Right atrium auricular region (tissue), 2 donors: ENCODE measurements at places on chromosomes 2 and 18. TPM values are rescaled to one million over a fixed set of nuclear protein-coding genes. Genes with fewer than 3 reads are reported as not detected.

DNA sequence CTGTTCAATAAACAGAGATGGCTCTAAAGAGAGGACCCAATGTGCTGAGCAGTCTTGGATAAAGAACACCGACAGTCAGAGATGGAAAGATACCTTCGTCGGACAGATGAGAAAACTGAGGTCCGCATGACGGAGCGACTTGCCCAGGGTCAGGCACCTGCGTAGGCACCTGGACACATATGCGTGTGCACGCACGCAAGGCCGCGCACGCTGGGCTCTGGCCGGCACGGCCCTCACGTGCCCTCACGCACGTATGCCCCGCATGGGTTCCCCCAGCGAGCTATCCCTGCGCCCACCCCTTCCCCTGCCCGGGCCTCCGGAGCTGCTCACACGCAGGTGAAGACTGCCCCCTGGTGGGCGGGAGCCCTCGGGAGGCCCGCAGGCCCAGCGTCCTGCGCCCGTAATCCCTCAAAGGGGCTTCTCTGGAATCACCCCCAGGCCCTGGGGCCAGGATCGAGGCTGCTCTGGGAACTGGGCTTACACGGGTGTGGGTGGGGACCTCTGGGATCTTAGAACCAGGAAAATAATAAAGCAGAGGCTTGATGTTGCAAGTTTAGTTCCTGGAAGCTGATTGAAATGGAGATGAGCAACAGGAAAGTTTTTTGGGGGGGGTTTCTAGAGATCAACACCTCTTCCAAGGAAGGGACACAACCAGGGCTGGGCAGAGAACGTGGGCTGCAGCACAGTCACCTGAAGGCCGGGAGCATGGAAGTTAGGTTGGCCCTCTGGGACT is 246.3 kb downstream of the TNS1 start:
- H3K27ac ChIP-seq: no peak overlapping the region
- no peaks in the 10 kb centered on the region for H3K27me3 ChIP-seq
- no peak for DNase-seq
- peaks cover 6% of the 10 kb centered on the region for H3K36me3 ChIP-seq
- H3K4me3 ChIP-seq: no peak overlapping the region

GRCh38 chr2:196252408-196253115 is 81.2 kb upstream of the STK17B start:
- no peaks in the 10 kb centered on the region for H3K36me3 ChIP-seq
- H3K4me3 ChIP-seq: no peak overlapping the region
- no peaks in the 10 kb centered on the region for H3K27me3 ChIP-seq
- no peaks in the 10 kb centered on the region for H3K4me1 ChIP-seq
- H3K27ac ChIP-seq: no peak overlapping the region
- DNase-seq: no peak

DNA sequence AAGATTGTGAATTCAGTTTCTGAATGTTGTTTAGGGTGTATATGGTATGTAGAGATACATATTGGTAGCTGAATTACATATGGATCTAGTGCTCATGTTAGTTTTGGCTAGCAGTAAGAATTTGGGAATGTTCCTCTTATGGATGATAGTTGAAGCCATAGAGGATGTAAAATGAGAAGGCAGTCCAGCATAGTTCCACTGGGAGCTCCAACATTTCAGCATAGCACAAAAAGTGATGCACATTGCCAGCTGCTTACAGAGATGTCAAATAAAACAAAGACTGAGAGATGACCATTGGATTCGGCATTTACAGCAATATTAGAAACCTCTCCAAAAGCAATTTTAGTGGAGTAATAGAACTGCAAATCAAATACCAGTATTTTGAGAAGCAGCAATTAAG is 77.4 kb downstream of the EML4 start:
- H3K4me1 ChIP-seq: no peaks in the 10 kb centered on the region
- H3K27me3 ChIP-seq: no peaks in the 10 kb centered on the region
- no peaks in the 10 kb centered on the region for H3K36me3 ChIP-seq
- no peak for DNase-seq
- H3K4me3 ChIP-seq: no peak overlapping the region
- H3K27ac ChIP-seq: no peak overlapping the region

- H3K36me3 ChIP-seq: no peaks in the 10 kb centered on the region
- no peaks in the 10 kb centered on the region for H3K27me3 ChIP-seq
- no peak overlapping the region for H3K27ac ChIP-seq
- no peak for DNase-seq
- H3K4me3 ChIP-seq: no peak overlapping the region
- no peaks in the 10 kb centered on the region for H3K4me1 ChIP-seq
Measured at GRCh38 chr2:110818767-110819481, 86.6 kb downstream of the ACOXL start.

GRCh38 chr2:69122271-69122670 is 109.3 kb downstream of the ANTXR1 start:
- H3K4me3 ChIP-seq: no peak overlapping the region
- H3K27me3 ChIP-seq: no peaks in the 10 kb centered on the region
- no peaks in the 10 kb centered on the region for H3K36me3 ChIP-seq
- peaks cover 8% of the 10 kb centered on the region for H3K4me1 ChIP-seq

Gene RAB11FIP5
- total RNA-seq: 34.1 TPM

DNA sequence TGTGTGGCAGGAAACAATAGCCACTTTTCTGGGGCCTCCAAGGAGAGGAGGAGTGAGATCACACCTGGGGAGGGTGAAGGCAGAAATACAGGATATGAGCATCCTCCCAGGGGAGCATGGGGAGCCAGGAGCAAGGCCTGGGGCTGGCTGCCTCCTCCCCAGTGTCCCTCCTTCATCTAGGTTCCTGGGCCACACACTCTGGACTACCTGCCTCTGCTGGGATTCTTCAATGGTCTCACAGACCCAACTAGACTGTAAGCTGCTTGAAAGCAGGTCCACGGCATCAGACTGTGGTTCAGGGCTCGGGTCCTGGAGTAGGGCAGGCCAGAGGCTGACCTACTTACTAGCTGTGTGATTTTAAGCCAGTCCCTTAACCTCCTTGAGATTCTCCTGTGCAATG is 94.0 kb downstream of the MCFD2 start:
- no peak overlapping the region for H3K4me3 ChIP-seq
- H3K36me3 ChIP-seq: no peaks in the 10 kb centered on the region
- H3K27me3 ChIP-seq: no peaks in the 10 kb centered on the region
- no peak for DNase-seq
- H3K4me1 ChIP-seq: peaks cover 51% of the 10 kb centered on the region

DNA sequence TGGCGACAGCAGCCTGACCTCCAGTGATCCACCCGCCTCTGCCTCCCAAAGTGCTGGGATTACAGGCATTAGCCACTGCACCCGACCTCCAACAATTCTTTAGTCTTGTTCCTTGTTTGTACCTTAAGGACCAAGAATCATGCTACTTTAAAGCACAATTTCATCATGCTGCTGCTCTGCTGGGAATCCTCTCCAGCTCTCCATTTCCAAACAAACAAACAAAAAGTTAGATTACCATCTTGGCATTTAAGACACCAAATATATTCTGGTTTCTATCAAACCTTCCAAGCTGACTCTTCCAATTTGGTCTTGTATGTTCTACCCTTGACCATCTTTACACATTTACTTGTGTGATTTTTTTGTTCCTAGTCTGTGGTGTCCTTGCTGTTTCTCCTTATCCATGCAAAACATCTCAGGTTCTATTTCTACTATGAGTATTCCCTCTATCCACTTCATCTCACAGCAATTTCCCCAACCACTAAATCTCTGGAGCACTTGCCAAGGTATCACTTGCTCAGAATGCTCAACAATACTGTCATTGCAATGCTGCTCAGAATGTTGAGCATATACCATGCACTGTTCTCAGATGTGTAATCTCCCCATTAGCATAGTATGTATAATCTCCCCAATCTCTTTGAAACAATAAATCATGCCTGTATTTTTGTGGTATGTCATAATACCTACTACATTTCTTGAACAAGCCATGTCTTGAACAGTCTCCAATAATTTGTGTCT is 73.2 kb upstream of the GALNT5 start:
- DNase-seq: no peak
- no peak overlapping the region for H3K4me3 ChIP-seq
- H3K4me1 ChIP-seq: no peaks in the 10 kb centered on the region
- no peaks in the 10 kb centered on the region for H3K36me3 ChIP-seq
- no peak overlapping the region for H3K27ac ChIP-seq
- H3K27me3 ChIP-seq: no peaks in the 10 kb centered on the region

Gene GPR17
- total RNA-seq: not detected

DNA sequence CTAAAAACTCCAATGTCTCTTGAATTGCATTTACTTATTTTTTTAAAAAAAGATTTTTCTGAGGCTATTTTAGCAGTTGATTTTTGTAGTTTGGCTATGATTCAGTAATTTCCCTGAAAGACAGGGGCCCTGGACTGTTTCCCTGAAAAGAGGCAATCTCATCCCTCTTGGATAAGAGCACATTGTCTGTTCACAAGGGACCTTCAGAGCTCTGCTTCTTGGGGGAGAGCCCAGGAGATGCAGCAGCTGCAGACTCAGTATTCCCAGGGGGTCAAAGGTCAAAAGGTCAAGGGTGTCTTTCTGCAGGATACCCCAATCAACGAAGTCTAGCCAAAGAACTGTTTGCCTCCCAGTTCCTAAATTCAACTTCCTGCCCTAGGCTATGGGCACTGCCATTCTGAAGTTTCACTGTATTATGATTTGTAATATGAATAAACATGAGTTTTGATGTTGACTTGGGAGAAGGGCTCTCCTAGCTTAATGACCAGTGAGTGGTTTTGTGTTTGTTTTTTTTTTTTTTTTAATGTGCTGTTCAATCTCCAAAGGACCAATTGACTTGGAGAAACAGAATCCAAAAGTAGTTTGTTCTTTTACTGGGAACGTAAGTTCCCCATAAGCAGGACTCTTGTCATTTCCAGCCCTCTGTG is 157.0 kb upstream of the SERPINE2 start:
- no peak overlapping the region for H3K27ac ChIP-seq
- H3K4me3 ChIP-seq: no peak overlapping the region
- H3K36me3 ChIP-seq: no peaks in the 10 kb centered on the region

GRCh38 chr2:105411720-105412407 is 13.0 kb upstream of the FHL2 start:
- no peaks in the 10 kb centered on the region for H3K4me1 ChIP-seq
- no peaks in the 10 kb centered on the region for H3K27me3 ChIP-seq
- DNase-seq: no peak
- no peaks in the 10 kb centered on the region for H3K36me3 ChIP-seq
- no peak overlapping the region for H3K4me3 ChIP-seq

DNA sequence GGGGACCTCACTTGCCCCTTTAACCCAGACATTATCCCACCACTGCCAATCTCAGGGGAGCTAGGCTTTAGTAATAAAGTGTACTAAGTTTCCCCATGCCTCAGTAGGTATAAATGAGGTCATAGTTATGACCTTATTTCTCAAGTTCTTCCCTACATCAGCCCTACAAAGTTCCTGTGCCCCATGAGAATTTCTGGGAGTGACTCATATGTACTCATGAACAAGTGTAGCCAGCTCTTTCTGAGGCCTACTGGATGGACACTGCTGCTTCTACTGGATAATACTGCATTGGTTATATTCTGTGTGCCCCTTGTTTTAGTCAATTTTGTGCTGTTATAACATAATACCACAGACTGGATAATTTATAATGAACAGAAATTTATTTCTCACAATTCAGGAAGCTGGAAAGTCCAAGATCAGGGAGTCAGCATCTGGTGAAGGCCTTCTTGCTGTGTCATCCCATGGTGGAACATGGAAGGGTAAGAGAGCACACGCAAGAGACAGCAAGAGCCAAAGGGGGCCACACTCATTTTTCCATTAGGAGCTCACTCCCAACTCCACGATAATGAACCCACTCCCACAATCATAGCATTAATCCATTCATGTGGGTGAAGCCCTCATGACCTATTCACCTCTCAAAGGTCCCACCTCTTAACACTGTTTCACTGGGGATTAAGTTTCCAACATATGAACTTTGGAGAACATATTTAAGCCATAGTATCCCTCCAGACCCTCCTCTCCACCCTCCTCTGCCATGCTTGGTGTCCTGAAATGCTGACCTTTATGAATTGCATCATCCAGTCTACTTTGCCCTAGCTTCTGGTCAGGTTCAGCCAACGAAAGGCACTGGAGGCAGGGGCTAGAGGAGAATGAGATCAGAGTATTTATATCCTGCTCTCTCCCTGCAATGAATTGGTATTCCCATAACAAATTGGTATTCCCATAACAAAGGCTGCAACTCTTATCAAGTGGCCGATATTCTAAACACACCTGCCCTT is 25.4 kb upstream of the ST3GAL5 start:
- no peaks in the 10 kb centered on the region for H3K4me1 ChIP-seq
- peak overlapping the region; percentile 8 for H3K27ac ChIP-seq
- DNase-seq: peak; percentile 66
- no peak overlapping the region for H3K4me3 ChIP-seq
- H3K36me3 ChIP-seq: no peaks in the 10 kb centered on the region

DNA sequence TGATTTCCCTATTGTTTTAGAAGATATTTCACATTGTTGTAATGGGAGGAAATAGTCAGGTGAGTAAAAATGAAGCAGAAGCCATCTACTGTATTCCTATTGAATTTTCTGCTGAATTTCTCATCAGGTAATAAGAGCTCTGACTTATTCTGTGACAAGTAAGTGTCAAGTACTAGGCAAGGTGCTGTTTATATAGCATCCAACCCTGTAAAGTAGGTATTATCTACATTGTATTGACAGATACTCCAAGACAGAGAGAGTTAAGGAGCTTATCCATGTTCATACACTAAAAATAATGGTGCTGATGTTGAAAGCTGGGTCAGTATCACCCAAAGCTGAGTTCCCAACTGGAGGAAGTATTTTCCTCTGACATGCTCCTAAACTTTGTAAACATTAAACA is 106.0 kb downstream of the KCNJ3 start:
- no peak overlapping the region for H3K4me3 ChIP-seq
- H3K36me3 ChIP-seq: no peaks in the 10 kb centered on the region
- DNase-seq: no peak
- no peak overlapping the region for H3K27ac ChIP-seq
- no peaks in the 10 kb centered on the region for H3K27me3 ChIP-seq

Gene TANC1
- 51.8 TPM for total RNA-seq

Gene RTP5
- total RNA-seq: not detected

DNA sequence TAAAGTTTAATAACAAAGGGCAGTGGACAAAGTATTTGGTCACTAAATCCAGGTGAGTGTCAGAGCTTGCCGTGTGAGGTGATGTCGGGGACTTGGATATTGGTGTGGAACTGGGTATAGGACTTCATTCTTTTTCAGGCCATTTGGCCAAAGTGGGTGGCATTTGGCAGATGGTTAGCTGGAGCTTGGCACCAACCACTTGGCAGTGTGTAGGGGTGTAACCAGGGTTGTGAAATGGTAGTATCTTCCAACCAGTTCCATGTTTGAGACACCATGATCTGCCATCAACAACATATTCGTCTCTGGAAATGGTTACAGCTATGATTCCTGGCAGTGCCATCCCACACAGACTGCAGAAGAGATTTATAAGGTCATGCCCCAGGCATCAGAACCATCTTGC is 113.9 kb downstream of the CCDC85A start:
- no peak overlapping the region for H3K27ac ChIP-seq
- H3K27me3 ChIP-seq: no peaks in the 10 kb centered on the region
- no peak overlapping the region for H3K4me3 ChIP-seq
- no peak for DNase-seq
- no peaks in the 10 kb centered on the region for H3K4me1 ChIP-seq

Gene ANKRD30B
- total RNA-seq: not detected

- H3K4me3 ChIP-seq: peak within 1 kb of the TSS; percentile 98
- H3K27ac ChIP-seq: peak within 1 kb of the TSS; percentile 99
- H3K27me3 ChIP-seq: no peaks in the 10 kb centered on the region
- no peaks in the 10 kb centered on the region for H3K4me1 ChIP-seq
- DNase-seq: peak; percentile 90
Measured at GRCh38 chr2:27428213-27428977, at the start of gene NRBP1. Gene NRBP1 (plus strand): TSS chr2:27428631. CDS start chr2:27433274, 4,643 bp downstream.

Gene RABL2A
- total RNA-seq: 2.7 TPM

- H3K27me3 ChIP-seq: no peaks in the 10 kb centered on the region
- no peak overlapping the region for H3K27ac ChIP-seq
- H3K36me3 ChIP-seq: no peaks in the 10 kb centered on the region
- no peaks in the 10 kb centered on the region for H3K4me1 ChIP-seq
- DNase-seq: peak; percentile 53
- no peak overlapping the region for H3K4me3 ChIP-seq
Measured at GRCh38 chr18:79873449-79874110, 75.8 kb downstream of the KCNG2 start.
